ENCODE measurements at places on chromosomes 5 and 9.

DNA sequence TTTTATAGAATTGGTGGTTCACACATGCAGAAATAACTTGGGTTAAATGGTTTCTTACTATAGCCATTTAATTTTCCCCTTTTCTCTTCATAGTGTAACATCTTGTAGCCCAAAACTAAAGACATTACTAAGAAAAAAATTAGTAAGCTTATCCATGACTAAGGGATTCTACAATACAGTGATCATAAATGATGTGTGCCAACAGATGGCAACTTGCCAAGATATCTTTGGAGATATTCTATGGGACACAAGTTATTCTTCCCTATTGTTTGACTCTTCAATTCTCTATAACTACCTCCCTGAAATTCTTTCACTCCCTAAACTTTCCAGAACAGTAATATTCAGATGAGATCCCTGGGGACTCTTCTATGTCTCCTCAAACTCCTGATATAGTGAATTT lies 580.6 kb downstream of the PTPRD start:
- DNase-seq, result no peak

DNA sequence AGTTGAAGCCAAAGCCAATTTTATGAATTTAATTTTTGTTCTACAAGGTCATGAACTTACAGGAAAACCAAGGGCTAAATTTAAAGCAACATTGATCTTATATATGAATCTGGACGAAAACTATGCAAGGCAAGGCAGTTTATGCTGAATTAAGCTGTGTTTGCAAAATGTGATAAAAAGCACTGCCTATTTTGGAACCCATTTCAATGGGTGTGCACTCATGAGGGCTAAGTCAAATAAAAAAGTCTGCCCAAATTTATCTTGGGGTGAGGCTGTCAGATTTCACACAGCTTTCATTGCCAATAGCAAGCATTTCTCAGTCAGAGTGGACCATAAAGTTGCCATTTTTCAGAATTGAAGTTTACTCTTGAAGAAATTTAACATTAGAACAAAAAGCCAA lies 199.9 kb downstream of the LURAP1L start:
- no peak for DNase-seq

DNA sequence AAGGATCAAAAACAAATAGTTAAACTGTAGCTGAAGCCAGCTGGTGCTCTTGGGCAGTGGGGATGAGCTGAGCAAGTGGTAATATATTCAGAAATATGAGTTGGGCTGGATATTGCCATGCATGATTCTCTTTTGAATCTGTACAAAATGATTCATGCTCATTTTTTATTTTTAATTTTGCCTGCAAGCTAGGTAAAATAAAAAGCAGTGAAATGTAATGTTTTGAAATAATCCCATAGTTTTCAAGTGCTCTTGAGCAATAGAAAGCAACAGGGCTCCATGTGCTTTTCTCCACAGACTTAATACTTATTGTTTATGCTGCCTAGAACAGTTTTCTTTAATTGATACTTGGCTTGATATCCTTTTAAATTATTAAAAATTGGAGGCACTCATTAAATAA lies 489.3 kb downstream of the TLE4 start:
- no peak for DNase-seq

DNA sequence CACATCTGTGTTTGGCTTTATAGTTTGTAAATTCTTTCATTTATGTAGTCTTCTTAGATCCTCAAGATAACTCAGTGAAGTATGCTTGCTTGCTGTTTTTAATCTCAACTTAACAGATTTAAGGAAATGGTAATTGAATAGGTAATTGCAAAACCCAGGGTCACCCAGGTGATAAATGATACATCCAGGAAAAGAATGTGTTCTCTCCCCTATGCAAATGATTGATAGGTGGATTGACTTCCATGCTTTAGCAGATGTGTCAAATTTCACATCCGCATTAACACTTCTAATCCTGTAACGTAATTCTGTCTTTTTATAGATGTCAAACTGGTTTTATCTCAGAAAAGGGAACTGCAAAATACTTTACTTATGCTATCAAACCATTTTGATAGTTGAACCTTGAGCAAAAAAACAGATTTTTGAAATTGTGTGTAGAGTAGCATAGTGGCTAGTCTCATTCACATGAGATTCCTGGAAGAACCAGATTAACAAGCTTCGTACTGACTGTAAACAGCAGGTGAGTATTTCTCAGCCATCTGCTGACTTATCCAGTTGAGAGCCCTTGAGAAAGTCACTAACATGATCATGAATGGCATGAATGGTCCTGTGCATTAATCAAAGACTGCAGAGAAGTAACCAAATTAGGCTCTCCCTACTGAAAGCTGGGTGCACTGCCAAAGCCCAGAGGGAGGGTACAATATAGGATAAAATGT lies 86.7 kb upstream of the PAM start:
- DNase-seq, result no peak

DNA sequence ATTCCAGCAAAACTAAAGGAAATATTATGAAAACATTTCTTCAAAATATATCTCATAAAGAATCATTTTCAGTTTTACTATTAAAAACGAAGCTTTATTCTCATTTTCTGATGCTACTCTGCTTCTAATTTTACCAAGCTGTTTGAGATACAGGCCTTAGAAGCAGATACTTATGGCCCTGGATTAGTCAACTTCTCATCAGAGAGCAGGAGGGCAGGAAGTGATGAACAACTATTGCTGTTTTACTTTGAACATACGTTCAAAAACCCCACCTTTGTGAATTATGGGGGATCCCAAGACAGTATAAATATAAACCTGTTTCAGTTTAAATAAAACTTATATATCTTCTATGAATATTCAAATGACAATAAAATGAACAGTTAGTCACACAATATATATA lies 16.0 kb downstream of the MPDZ start:
- no peak for DNase-seq

GRCh38 chr5:159339460-159339859 lies 9.2 kb upstream of the IL12B start:
- no peak for DNase-seq

DNA sequence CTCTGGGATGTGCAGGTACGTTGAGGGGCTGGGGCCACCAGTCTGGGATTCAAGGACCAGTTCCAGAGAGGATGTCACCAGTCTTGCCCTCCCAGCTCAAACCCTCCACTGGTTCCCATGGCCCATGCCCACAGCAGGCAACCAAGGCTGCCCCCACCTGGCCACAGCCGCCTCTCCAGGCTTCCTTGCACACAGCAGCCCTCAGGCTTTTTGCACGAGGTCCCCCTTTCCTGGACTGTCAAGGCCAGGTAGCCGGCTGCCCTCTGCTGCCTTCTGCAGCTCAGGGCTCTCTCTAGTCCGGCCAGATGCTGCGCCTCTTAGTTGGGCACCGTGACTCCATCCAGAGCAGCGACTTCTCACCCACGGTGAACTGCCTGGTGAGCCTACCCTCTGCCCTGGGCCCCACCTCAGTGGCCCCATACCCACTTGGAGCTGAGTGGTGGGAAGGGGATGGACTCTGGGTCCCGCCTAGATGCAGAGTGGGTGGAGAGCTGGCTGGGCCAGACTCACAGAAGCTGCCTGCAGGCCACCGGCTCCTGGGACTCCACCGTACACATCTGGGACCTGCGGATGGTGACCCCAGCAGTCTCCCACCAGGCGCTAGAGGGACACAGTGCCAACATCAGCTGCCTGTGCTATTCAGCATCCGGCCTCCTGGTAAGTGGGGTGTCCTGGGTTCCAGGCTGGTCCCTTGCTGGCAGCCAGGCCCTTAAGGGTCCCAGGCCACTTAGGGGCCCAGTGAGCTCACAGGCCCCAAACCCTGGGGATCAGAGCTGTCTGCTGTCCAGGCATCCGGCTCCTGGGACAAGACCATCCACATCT lies 2.9 kb downstream of the WDR38 start:
- DNase-seq, result peak; percentile 49

GRCh38 chr9:82563094-82563493 lies 499.8 kb downstream of the RASEF start:
- no peak for DNase-seq

- no peak for DNase-seq
These were observed 221.1 kb upstream of the RORB start for GRCh38 chr9:74275872-74276508.

DNA sequence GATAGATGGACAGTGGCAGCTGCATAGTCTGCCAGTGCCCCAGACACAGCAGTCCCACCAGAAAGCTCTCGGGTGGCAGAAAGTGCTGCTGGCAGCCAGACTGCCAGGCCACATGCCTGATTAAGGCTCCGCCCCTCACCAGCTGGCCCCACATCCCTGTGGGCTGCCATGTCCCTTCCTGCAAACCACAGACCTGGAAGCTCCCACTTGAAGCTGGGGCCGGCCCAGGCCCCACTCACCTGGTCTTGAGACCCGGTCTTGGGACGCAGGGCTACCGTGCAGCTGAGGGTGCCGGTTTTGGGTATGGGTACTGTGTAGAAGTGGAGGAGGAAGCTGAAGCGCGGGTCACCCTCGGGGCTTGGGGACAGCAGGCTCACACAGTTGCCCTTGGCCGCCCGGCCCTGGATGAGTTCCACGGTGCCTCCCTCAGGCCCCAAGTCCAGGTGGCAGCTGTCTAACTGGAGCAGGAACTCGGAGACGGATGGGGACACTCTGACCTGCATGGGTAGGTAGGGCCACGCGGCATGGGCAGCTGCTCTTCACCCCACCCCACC lies 15.3 kb downstream of the FPGS start:
- DNase-seq, result no peak

DNA sequence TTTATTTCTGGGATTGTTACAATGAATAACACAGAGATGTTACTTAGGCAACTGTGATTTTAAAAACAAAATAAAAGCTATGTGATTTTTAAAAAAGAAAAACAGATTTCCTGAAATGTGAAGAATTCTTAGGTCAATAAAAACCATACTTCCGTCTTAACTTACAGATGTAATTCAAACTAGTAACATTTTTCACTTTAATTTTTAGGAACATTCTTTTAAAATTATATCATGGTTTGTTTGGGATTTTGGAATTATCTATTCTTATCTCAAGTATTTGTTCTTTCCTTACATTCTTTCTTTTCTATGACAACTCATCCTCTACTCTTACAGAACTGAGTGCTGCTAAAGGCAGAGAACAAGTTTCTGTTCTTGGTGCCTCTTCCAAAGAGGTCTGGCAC lies 159.5 kb downstream of the RAPGEF6 start:
- no peak for DNase-seq

GRCh38 chr5:91224456-91224855 lies 158.7 kb downstream of the ARRDC3 start:
- DNase-seq, result no peak

GRCh38 chr5:25006237-25006636 lies 361.5 kb upstream of the CDH10 start:
- no peak for DNase-seq

DNA sequence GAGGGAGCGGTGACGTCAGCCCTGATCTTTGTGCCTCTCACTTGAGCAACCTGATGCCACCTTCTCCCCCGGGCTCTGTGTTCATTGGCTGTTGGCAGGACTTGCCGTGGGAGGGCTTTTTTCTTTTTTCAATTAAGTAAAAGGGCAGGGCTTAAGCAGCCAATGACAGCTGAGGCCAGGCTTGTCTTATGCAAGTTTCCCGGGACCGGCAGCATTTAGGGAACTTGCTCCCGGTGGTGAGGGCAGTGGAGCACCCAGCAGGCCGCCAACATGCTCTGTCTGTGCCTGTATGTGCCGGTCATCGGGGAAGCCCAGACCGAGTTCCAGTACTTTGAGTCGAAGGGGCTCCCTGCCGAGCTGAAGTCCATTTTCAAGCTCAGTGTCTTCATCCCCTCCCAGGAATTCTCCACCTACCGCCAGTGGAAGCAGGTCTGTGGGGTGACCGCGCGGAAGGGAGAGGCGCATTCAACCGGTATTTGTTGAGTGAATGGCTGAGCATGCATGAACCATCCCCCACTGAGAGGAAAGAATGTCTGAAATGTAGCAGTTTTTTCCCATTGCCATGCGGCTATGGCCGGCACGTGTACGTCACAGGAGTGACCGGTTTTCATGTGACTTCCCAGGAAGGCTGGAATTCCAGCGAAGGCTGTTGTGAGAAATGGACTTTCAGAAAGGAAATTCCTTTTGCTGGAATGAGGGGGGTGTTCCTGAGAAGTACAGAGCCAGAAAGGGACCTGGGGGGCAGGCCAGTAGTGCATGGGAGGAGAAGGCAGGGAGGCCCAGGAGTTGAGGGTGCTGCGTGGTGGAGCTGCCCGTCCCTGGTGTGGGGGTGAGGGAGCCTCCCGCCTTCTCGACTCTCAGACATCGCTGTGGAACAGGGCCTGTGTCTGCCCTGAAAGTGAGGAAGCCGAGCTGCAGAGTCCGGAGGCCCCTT lies 29.0 kb downstream of the PTGES2 start:
- peak; percentile 70 for DNase-seq

DNA sequence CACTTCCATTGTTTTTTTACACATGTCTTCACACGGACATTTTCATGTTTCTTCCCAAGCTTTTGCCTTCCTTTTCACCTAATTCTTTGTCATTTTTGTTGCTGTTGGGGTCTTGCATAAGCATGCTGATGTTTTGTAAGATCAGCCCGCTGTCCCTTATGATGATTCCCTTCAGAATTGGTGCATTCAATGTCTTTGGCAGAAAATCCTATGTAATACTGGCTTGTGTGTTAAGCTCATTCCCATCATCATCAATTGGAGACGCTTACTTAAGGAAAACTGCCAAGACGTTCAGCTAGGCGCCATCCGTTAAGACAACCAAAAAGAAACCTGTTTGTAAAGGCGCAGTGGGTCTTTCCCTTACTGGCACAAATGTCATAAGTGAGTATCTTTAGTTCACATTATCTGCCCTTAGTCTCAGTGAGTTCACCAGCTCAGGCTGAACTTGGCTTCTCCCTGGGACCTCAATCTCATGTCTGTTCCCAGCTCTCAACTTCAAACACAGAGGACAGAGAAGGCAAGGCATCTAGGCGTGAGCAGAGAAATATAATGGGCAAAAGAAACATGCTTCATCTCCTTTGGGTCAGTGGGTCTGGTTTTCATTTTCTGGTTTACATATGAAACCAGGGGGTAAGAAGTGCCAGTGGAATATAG lies 97.9 kb downstream of the EFNA5 start:
- no peak for DNase-seq

- no peak for DNase-seq
These were observed 482.1 kb upstream of the ZNF608 start for GRCh38 chr5:125228363-125229070.

GRCh38 chr9:79857188-79857587 lies 285.4 kb downstream of the TLE4 start:
- DNase-seq, result no peak

DNA sequence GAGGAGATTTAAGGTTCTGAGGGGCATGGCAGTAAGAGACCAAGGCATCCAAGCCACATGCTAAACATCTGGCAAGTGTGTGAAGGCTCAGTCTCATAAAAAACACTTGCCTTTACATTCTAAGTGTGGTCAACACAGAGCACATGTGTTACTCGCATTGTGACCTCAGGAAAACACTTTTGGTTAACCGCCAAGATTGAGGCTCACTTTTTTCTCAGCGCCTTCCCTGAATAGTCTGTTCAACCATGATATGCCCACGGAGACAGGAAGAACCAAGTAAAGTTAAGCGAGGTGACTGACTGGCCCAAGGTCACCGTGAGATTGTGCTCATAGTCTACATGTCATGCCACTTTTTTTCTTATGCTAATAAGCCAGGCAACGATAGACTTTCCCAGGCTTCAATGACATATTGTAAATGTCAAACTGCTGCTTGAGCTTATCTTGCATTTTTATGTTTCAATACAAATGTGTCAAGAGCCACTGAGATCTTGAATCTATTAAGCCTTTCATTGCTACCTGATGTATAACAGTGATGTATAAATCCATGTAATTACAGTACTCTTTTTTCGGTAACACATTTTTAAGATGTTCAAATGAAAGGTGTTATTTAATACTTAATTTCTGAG lies 21.1 kb upstream of the IL9 start:
- no peak for DNase-seq
